Lower leg skin (tissue), 4 donors: ENCODE measurements at places on chromosomes 4 and X. TPM values are rescaled to one million over a fixed set of nuclear protein-coding genes. Genes with fewer than 3 reads are reported as not detected.

NXF2B gene
- not detected for total RNA-seq

CENPE gene
- total RNA-seq: 1.7 TPM

MAGEA10 gene
- total RNA-seq: not detected

XK gene
- total RNA-seq: 1.3 TPM

RBMXL3 gene
- total RNA-seq: not detected

MAGEC1 gene
- total RNA-seq: not detected

TMEM47 gene
- 19.2 TPM for total RNA-seq

PGAM4 gene
- total RNA-seq: not detected

NPY1R gene
- 26.6 TPM for total RNA-seq

UTP3 gene
- 32.8 TPM for total RNA-seq

KLHL4 gene
- total RNA-seq: 0.34 TPM

MAP7D2 gene
- total RNA-seq: 1.2 TPM

FHIP1A gene
- total RNA-seq: 83.0 TPM

CCNA2 gene
- 3.1 TPM for total RNA-seq

ARHGEF9 gene
- total RNA-seq: 15.5 TPM

FOXO4 gene
- total RNA-seq: 23.3 TPM

PPP3CA gene
- total RNA-seq: 42.1 TPM

VGLL1 gene
- not detected for total RNA-seq

SPP1 gene
- 12.0 TPM for total RNA-seq

ARHGAP36 gene
- not detected for total RNA-seq

ODAM gene
- total RNA-seq: not detected

PDGFRA gene
- total RNA-seq: 44.4 TPM

RS1 gene
- total RNA-seq: not detected

SGMS2 gene
- total RNA-seq: 81.5 TPM
